Stimulated activated CD8-positive, alpha-beta memory T cell treated with anti-CD3 and anti-CD28 coated beads, Interleukin-7, amount 100 ng/mL, for 1 hour (primary cell): ENCODE measurements at places on chromosomes 3 and 15.

- DNase-seq, result peak; percentile 64
Observed at GRCh38 chr3:184513276-184514170, 48.1 kb upstream of the EPHB3 start.

DNA sequence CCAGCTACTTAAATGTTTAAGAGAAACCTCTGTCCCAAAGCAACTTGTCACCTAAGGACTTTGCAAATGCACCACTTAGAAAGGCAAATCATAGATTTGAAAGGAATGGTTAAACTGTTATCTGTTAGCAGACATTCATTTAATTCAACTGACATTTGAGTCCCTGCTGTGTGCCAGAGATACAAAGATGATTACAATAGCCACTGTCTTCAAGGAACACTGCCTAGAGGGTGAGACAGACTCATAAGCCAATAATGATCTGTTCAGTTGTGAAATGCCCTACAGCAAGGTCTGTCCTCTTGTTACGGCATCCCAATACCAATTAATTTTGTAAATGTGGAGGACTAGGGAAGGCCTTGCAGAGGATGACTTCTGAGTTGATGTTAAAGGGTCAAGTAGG is 113.1 kb downstream of the ATG7 start:
- no peak for DNase-seq

GRCh38 chr15:61917457-61917856 is 142.8 kb downstream of the VPS13C start:
- DNase-seq, result no peak

DNA sequence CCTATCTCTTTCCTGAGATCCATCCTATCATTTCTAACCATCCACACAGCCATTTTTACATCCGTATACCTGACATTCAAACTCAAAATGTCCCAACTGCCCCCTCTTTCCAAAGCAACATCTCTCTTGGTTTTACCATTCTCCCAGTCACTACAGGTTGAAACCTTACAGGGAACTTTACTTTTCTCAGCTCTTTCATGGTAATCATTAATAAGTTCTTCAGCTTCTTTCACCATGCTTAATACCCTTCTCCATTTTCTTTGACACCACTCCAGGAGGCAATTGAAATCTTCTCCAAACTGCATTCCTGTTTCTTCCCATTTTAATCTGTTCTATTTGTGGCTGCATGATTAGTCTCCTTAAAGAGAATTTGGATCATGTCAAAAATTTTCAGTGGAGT is 352.5 kb downstream of the GAP43 start:
- no peak for DNase-seq

DNA sequence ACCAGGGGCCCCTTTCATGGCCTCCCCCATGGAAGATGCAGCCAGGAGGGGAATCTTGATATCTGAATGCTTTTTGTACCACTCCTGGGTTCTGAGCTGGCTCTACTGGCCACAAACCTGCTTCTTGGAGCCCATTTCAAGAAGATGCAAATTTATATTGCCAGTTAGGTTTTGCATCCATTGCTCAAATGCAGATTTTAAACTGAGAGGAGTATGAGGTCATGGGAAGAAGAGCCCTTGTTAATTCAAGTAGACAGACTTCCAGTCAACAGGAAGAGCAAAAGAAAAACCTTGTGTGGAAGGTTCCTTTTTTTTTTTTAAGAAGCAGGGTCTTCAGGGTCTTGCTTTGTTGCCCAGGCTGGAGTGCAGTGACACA is 133.5 kb downstream of the PDZRN3 start:
- DNase-seq, result no peak

DNA sequence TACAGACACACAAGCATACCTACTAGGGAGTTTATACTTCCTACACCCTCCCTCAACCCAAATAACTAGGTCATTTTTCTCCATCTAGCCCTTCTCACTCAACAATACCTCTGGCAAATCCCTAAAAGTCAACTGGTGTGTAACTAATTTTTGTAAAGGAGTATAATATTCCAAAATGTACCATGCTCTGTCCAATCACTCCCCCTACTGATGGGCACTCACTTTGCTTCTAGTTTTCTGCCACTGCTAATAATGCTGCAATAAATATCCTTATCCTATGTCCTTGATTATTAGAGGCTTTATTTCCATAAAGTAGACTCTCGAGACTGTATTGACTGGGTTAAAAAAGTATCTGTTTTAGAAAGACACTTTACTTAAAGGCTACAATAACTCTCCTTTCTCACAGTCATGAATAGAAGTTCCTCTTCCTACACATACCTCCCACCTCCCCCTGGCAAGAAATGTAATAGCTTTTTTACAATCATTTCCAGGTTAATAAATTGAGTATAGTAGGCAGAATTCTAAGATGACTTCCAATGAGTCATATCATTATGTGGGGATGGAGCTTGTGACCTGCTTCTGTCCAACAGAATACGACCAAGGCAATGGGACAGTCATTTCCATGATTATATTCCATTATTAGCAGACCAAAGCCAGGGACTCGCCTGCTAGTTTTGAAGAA is 30.0 kb downstream of the SHQ1 start:
- no peak for DNase-seq
